Stimulated activated CD4-positive, alpha-beta T cell treated with anti-CD3 and anti-CD28 coated beads, Interleukin-1b, Interleukin-23, amount 100 ng/mL, for 1 hour (primary cell): ENCODE measurements at places on chromosomes 12 and 14.

DNA sequence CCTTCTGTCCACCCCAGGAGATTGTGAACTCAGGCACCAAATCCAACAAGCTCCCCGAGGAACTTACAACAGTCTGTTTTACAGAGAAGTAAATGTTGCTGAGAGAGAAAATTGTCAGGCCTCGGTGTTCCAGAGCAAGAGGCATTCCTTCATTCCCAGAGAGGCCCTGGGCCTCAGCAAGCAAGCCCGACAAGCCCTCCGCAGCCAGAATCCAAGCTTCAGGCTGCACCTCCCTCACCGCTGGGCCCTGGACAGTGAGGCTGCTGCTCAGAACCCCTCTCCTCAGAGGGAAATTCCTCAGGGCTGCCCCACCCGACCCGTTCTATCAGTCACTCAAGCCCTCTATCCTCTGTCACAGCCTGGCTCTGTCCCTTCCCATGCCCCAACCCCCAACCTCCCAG lies 56.4 kb downstream of the ZFP36L1 start:
- DNase-seq = no peak

DNA sequence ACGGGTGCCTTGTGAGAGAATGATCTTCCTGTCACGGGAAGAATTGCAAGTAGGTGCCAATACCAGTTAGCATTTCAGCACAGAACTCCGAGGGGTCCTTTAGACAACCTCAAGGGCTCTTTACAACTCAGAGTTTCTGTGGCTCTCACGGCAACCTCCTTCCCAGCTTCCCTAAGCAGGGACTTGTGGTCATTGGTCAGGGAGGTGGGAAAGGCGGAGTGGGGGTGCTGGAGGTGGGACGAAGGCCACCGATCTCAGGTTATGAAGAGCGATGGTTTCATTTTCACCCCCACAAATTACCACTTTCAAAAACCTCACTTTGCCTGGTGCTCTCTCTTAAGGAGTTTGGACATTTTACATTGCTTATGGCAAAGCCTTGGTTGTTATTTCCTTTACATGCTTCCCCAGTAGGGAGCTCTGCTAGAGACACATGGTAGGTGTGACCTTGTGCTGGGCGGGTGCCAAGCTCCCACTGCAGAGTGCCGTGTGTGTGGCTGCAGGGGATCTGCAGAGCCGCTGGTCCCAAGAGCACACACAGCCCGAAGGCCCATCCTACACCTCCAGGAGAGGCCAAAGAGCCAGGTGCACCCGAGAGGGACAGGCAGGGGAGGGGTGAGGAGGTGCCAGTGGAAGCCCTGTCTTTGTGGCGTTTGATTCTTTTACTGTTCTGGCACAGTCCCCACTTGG lies 21.4 kb downstream of the BCL2L14 start:
- no peak for DNase-seq

GRCh38 chr12:68957273-68957672 lies 24.3 kb upstream of the CPM start:
- DNase-seq = no peak

DNA sequence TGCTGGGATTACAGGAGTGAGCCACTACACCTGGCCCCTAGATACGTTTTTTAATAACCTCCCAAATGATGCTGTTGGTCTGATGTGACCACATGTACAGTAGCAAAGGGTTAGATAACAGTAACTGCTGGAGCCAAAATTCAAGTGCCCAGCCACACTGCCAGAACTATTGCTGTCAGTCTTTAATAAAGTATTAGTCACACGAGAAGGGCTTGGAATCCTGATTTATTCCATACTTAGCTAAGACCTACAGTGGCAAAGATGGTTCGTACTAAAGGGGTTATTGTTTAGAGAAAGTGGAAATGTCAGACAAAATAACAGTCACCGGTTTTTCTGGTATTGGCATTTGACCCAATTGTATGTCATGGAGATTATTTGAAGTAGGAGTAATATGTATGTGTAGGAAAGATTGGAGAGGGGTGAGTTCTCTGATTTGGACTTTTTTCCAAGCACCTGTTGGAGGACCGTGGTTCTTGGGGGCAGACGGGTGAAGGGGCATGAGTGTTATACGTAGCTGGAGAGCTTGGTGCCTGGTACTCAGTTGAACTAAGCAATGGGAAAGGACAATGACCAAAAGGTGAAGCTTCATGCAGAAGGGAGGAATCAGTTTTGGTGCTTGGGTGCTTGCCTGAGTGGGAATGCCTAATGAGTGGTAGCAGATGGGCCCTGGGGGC lies 9.7 kb downstream of the TUBA1C start:
- no peak for DNase-seq

DNA sequence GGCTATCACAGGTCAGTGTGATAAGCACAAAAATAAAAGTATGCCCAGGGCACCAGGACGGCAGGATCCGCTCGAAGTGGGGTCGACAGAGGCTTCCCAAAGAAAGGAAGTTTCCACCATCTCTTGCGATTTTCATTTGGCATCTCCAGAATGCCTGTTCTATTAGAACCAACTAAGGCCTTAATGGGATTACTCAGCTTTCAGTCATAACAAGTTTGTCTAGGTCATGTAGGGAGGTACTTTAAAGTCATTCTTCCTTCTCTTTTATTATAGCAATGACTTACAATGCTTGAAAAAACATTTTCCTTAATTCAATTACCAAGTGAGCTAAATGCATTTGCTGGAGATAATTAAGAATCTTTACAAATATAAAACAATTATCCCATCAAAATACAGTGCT lies 83.6 kb upstream of the DIO3 start:
- no peak for DNase-seq

DNA sequence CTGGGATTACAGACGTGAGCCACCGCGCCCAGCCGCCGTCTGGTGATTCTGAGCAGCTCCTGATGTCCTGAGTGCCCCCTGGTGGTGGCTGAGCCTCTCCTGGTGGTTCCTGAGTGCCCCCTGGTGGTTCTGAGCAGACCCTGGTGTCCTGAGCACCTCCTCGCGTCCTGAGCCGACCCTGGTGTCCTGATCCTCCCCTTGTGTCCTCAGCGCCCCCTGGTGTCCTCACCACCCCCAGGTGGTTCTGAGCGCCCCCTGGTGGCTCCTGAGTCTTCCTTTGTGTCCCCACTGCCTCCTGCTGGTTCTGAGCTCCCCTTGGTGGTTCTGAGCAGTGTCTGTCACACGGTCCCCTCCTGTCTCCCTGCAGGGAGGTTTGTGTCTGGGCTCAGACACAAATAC lies 1304.9 kb downstream of the TMEM121 start:
- DNase-seq = no peak

DNA sequence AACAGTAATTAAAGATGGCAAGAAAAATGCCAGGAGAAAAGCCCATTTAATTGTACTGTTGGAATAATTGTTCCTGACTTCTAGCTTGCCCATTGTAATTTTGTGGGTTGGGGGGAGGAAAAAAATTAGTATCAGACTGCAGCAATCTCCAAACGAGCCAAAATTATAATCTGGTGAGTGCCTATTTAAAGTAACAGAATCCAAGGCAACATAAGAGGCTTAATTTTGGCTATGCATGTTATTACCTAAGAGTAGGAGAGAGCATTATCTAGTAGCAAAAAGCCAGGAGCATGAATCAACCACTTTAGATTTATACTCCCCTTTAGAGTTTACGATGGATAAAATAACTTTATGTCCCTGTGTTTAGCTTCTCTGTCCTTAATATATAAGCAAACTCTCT lies 14.6 kb upstream of the DENND5B start:
- DNase-seq = no peak

GRCh38 chr12:106178562-106178961 lies 39.8 kb upstream of the NUAK1 start:
- DNase-seq = no peak

GRCh38 chr14:66281036-66281776 lies 205.0 kb upstream of the CCDC196 start:
- DNase-seq = no peak

GRCh38 chr14:51725061-51725460 lies 73.4 kb downstream of the FRMD6 start:
- no peak for DNase-seq

DNA sequence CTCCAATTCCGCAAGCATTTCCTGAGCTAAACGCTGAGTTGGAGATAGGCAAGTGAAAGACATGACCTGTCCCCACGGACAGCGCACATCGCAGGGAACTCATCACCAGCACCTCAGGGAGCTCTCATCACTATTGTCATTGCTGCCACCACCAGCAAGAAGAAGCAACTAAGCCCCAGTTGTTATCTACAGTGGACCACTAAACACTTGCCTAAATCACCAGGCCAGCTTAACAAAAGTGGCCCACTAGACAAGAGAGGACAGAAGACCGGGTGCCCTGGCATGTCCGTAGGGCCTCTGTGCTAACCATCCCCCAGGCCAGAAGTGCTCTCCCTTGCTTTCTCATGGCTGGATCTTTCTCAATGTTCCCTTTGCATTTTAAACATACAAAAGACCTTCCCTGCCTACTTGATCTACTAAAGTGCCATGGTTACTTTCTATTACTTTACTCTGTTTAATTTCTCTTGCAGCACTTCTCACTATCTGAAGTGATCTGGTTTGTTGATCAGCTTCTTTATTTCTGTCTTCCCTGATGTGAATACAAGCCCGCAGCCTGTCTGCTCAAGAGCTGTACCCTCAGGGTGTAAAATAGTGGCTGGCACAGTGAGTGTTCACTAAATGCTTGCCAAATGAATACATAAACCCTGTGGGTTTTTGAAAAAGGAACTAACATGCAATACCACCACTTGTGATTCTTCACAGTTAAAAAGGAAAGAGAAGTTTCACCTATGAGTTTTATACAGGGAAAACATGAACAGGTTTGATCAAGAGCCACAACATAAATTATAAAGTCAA lies 60.9 kb upstream of the RFLNA start:
- no peak for DNase-seq

DNA sequence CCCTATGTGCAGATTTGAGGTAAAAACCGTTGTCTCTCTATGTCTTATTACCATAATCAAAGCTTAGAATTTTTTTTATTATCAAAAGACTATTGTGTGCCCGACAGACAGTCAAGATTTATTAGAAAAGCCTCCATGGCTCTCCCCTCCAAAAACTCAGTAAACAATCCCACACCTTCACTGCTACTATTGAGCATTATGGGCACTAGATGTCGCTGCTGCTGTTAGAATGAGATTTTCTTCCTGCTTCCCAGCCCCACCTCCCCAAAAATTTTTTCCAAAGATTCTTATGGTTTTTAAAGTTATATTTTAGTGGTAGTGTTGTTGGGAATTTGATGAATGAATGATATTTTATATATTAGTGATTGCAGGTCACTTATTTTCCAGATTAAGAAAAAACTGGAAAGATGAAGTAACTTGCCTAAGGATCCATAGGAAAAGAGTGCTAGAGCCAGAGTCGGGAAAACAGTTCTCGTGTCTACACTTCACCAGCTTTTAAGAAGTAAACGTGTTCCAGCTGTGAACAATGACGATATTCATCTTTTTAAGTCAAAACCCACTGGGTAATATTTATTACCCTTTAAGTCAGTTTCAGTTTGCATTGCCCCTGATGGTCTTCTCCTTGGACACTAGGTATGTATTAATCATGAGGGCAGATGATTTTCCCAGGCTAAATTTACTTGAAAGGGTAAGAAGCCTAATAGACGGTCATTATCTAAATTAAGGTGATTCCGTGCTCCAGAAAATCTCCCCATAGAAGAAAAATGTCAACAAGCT lies 12.2 kb upstream of the FOXG1 start:
- no peak for DNase-seq

DNA sequence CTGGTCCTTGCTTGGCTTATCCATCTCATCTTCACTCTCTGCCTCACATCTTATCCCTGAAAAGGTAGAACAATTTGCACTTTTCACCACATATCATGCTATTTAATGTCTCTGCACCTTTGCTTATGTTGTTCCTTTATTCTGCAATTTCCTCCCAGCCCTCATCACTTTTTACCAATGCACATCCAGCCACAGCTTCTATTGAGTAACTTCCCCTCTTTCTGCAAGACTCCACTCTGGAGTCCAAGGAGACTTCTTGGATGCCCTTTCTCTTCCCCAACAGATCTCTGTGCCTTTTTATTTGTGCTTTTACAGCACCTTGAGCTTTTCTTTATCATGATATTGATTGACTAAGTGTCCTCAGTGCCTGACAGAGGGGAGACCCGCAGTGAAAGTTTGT lies 797.1 kb downstream of the VRK1 start:
- no peak for DNase-seq

DNA sequence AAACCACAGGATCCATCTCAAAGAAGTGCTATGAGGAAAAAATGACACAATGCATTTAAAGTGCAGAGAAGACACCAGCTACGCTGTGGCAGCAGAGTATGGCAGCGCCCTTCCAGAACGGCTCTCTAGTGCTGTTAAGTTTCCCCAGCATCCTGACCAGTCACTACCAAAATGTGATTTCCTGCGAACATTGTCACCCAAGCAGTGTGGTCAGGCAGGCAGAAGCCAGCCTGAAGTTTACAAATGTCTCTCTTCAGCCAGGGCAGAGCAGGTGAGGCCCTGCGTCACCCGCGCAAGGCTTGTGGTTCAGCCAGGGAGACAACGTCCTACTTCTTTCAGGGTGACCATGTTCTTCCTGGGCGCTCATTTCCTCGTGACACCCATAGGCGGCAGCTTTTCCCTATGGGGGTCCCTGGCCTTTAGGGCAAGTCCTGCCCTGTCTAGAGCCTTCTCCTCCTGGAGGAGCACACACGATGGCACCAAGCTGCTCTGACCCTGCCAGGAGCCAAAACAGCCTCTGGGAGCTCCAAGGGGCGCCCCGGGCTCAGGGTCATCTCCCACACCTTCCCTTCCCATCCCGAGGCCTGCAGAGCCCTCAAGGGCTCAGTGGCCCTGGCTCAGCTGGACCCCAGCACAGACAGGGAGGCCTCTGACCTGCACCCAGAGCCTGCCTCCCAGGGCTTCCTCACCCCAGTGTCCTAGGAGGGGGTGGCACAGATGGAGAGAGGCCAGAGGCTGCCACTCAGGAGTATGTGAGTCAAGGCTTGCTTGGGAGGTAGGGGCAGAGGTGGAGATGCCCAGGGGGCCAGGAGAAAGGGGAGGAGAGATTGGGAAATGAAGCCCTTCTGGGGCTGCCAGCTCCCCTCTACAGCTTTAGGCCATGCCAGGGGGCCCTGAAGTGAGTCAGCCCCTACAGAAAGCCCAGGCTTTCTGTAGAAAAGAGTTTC lies 41.9 kb downstream of the PSMA6 start:
- DNase-seq = no peak

- no peak for DNase-seq
Measured at GRCh38 chr12:120470150-120470784, 719 bp upstream of the SRSF9 start.

DNA sequence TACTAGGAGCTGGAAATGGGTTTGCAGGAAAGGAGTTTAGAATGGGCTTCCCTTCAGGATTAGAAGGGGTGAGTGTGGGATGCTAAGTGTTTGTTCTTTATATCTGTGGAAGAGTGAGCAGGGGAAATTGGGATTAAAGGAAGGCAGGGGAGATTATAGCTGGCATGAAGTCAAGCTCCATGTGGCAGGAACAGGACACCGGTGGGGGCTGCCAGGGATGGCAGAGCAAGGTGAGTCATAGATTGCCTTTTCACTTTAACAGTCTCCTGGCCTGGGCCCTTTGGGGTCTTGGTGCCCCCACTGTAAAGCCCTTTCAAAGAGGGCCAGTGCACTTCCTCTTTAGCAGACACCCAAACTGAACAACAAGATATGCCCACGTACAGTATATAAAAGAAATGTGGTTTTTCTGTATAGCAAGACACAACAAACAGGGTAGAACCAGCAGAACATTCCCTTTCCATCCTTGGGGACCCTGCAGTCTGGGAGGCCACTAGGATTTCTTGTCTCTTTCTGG lies 23.1 kb upstream of the FBXO21 start:
- DNase-seq = no peak

- peak; percentile 57 for DNase-seq
Measured at GRCh38 chr14:23009939-23010726, at the start of gene C14orf93. TSS of gene C14orf93 (minus strand) at chr14:23010143. CDS start at chr14:22999023, 11,120 bp downstream.
